A673 (cell line): ENCODE measurements at places on chromosomes 12 and 14. TPM values are rescaled to one million over a fixed set of nuclear protein-coding genes. Genes with fewer than 3 reads are reported as not detected.

DNA sequence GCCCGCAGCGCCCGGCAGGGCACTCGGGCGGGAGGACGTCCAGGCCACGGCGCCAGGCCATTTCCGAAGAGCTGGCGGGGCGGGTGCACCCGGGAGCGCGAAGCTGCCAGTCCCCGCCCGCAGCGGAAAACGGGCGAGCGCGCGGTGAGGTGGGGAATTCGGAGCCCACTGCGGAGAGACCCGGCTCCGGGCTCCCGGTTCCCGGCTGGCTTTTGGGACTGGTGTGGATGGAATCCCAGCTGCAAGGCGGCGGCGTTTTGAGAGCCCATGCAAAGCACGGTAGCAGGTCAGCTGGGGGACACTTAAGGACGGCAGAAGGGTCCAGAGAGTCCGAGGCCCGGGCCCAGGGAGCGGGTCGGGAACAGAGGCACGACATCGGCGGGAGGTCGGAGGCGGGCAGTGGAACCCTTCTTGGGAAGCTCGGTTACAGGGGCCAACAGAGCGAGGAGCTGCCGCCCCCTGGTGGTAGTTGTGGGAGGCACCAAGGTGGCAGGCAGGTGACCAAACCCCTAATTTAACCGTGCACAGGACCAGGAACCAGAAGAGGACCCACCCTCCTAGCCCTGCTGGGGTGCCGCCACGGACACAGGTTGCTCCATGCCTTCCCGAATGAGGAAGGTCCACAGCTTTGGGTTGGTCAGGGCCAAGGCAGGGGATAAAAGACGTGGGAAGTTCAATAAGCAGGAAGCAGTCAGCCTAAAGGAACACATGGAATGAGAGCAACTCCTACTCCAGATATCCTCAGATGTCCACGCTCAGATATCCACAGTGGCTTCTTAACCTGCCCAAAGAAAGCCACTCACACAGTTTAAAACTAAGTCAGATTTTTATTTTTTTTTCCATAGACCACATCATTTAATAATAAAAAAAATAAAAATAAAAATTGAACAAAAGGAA, 685 bp upstream of the CDH24 start:
- peak overlapping the region; percentile 77 for H3K27ac ChIP-seq
- peak overlapping the region; percentile 76 for H3K4me3 ChIP-seq
- DNase-seq = peak; percentile 93

DNA sequence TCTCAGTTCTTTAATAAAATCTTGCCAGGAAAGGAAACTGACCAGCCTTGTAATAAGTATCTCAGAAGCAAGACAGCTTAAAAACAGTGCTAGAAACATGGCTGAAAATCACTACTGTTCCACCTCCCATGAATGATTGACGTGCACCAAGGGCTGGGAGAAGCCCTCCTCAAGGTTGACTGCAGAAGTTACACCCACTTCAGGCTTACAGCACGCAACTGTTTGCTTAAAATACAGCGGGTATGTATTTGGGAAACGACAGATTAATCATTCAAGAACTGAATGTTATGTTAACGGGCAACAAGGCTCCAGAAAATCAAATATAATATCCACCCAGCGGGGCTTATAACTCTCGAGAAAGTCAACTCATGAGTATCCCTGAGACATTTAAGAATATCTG, 22.1 kb downstream of the PRKD1 start:
- no peak for DNase-seq
- no peak overlapping the region for H3K4me3 ChIP-seq
- no peaks in the 10 kb centered on the region for H3K27me3 ChIP-seq
- H3K36me3 ChIP-seq = no peaks in the 10 kb centered on the region
- H3K4me1 ChIP-seq = peaks cover 11% of the 10 kb centered on the region

DNA sequence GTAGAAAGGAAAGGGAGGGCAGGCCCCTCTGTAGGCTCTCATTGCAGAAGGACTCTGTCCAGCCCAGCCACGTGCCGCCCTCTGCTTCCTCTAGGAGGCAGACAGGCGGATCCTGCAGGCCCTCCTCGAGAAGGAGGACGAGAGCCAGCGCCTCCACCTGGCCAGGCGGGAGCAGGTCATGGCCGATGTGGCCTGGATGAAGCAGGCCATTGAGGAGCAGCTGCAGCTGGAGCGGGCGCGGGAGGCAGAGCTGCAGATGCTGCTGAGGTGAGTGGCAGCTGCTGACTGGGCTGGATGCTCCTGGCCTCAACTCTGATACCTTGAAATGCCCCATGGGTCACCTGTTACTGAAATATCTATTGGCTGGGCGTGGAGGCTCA, 10.9 kb downstream of the TCHP start:
- no peak overlapping the region for H3K4me3 ChIP-seq
- H3K4me1 ChIP-seq = no peaks in the 10 kb centered on the region
- H3K27me3 ChIP-seq = no peaks in the 10 kb centered on the region
- peaks cover 40% of the 10 kb centered on the region for H3K36me3 ChIP-seq
- DNase-seq = peak; percentile 45
- H3K27ac ChIP-seq = no peak overlapping the region

DNA sequence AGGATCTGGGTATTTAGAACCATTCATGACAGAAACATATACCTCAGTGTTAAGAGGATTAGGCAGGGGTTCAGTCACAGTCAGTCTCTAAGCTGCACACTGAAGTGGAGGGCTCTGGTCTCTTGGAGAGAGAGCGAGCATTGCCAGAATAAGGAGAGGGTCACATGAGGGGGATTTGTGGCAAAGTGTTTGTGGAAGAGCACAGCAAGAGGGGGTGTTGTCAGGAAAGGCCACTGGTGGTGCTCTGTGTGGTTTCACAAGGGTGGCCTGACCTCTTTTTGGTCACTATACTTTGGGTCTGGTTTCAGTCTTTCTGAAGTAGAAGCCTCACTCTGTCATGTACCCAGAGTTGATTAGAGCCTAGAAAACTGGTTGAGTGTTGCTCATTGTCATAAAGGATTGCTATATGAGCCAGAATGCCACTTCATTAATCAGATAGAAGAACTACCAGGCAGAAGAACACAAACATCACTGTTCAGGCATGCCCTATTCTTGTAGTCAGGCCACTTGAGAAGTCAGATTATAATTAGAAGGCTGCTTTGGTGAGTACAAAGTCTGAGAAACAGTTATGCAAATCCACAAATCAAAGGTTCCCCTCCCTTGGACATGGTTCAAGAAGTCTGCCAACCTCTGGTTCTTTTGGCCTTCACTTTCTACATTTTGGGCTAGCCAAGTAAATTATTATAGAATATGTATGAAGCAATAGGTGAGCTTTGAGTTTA, 8.4 kb downstream of the TMEM19 start:
- H3K27ac ChIP-seq = no peak overlapping the region
- H3K36me3 ChIP-seq = peaks cover 34% of the 10 kb centered on the region
- peaks cover 4% of the 10 kb centered on the region for H3K4me1 ChIP-seq
- no peak overlapping the region for H3K4me3 ChIP-seq

DNA sequence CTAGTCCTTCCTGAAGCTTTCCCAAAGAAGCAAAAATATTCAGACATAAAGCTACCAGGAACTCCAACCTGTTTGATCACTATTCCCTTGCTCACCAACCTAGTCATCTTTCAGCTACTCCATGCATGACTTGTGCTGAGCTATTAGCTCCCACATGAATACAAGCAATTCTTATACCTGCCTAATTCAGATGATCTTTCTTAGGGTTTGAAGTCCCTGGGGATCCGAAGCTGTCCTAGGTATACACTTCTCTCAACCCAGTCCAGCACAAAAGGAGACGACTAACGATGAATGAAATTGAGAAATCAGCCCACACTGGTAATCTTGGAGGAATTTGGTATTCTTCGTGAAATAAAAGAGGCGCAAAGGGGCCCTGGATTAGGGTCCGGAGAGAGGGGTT, 631 bp upstream of the PTGR2 start:
- no peaks in the 10 kb centered on the region for H3K27me3 ChIP-seq
- DNase-seq = peak; percentile 12
- H3K4me3 ChIP-seq = peak overlapping the region; percentile 69
- peak overlapping the region; percentile 91 for H3K27ac ChIP-seq
- H3K36me3 ChIP-seq = no peaks in the 10 kb centered on the region

Gene CCDC196
- not detected in 2 replicates for total RNA-seq

GRCh38 chr14:102408724-102409123, 46.0 kb downstream of the TECPR2 start:
- H3K27ac ChIP-seq = no peak overlapping the region
- no peak for DNase-seq
- no peaks in the 10 kb centered on the region for H3K36me3 ChIP-seq
- H3K4me3 ChIP-seq = no peak overlapping the region

DNA sequence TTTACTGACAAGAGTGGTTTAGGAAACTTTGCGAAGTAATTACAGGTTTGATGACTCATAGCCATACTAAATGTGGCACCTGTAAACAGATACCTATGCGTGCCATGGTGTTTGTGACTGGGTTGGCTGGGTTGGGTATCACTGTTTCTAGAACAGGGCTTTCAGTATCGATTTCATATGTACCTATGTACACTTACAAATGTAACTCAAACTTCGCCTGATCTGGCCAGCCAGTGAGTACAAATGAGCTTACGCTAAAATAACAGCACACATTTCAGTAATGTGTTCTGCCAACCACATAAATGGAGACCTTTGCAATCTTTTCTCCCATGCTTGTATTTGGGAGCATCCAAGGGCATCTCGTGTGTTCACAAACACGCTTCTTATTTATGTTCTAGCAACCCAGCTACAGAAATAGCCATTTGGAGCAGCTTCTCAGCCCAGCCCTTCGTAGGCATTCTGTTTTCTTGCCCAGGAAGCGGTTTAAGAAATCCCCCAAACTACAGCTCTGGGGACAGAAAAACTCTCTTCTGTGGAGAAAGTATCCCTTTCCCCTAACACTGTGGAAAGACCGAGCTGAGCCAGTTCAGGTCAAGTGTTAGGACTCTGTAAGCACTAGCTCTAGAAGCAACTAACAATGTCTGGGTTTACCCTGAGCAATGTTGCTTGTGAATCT, 42.3 kb upstream of the MDM1 start:
- DNase-seq = no peak
- H3K27ac ChIP-seq = no peak overlapping the region

- H3K27ac ChIP-seq = no peak overlapping the region
- H3K4me3 ChIP-seq = no peak overlapping the region
- no peaks in the 10 kb centered on the region for H3K36me3 ChIP-seq
- DNase-seq = no peak
- no peaks in the 10 kb centered on the region for H3K4me1 ChIP-seq
Observed at GRCh38 chr12:119156401-119157044, 22.2 kb upstream of the HSPB8 start.
